ENCODE measurements at places on chromosomes 6 and 20. TPM values are rescaled to one million over a fixed set of nuclear protein-coding genes. Genes with fewer than 3 reads are reported as not detected.

Gene ADGRB3
- not detected for total RNA-seq

Gene NR2E1
- not detected for total RNA-seq

Gene MED23
- total RNA-seq: 6.7 TPM

Gene VGLL2
- total RNA-seq: not detected

- DNase-seq: no peak
These were observed 50.4 kb downstream of the PHACTR1 start for GRCh38 chr6:12767016-12767415.

DNA sequence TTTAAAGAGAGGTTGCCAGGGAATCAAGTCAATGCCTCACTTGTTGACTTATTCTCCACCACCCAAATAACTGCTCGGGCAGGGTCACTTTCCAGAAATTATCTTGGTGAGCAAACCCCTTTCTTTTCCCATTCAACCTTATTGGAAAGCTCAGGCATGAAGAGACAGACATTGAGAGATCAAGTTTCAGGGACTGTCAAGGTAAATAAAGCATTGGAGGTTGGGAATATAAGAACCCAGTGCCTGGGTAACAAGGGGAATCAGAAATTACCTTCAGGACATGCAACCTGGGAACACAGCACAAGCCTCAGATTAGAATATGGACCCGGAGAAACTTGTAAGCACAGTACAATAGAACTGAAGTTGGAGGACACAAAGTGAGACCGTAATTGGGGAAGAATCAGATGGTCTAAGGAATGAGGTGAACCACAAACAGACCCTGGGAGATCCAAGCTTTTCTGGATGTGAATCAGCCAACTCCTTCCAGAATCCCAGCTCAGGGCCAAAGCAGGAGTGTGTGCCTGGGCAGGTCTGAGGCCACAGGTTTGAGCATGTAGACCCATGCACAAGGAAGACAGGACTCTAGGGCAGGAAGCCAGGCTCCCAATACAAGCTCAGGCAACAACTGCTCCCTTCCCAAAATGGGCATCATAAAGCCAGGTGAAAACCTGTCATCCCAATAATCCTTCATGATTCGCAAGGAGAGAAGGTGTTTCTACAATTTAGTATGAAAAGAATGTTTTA, 512.8 kb downstream of the MAFB start:
- DNase-seq: no peak

Data from HT-29 (cell line).